NAMALWA (cell line): ENCODE measurements at places on chromosomes 3 and 15.
A peak's percentile ranks its signal among the peaks of the same experiment; 100 is the strongest.

DNA sequence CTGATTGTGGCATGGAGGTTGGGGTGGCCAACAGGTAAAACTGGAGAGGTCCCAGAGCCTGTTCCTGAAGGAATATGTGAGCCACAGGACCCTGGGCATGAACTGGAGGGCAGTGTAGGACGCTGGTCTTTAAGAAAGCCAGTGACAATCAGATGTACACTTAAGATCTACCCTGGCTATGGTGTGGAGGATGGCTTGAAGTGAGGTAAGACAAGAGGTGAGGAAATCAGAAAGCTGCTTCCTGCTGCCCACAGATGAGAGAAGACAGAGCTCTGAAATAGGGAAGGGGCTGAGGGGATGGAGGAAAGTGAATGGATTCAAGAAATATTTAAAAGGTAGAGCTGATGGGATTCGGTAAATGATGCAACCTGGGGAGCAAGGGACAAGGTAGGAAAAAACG, 22.7 kb upstream of the KLHL6 start:
- DNase-seq, result no peak

GRCh38 chr3:172680684-172681083, 30.2 kb downstream of the NCEH1 start:
- DNase-seq, result no peak

DNA sequence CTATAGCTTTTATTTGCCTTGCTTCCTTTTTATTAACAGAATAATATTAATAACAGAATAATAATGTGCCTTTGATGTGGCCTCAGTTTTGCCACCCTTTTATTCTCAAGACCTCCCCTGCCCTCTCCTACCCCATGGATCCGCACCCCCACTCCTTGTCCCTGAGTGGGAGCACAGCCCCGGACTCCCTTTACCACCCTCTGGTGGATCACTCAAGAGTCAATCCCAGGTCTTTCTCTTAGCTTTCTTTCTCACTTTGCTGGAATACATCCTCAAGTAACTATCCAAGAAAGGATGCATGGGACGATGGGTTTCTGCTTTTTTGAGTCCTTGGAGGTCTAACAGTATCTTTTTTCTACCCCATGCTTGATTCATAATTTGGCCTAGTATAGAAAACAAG, 63.4 kb downstream of the KLF13 start:
- no peak for DNase-seq

DNA sequence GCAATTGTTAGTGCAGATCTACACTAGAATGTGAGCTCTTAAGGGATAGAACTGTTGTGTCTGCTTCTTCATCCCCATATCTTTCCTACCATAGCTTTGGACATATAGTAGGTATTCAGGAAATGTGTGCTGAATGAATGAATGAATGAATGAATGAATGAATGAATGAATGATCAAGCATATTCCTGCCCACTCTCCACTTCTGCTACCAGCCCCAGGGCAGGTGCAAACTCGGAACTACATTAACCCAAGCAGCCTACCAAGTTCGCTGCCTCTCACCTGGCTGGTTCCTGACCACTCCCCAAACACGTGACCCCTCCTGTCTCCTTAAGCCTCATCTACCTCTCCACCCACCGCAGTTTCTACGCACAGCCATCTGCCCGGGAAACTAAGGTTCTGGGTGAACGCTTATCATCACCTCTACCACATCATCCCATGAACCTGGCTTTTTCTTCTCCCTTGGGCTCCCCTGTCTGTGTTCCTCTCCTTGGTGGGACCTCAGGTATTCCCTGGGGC, 26.8 kb downstream of the PAQR5 start:
- no peak for DNase-seq

DNA sequence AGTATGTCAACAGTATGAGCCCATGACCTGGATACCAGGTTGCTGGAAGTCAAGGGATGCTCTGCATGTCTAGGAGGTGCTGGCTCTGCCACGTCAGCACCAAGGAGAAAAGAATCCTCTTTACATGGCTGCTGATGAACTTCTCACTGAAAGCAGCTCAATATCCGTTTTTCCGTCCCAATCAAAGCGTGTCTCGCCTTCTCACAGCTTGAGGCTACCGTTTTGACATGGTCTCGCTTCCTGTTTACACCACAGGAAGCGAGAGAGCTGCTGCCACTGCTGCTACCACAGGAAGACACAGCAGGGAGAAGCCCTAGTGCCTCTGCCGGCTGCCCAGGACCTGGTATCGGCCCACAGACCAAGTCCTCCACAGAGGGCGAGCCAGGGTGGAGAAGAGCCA, 27.3 kb downstream of the STARD5 start:
- DNase-seq, result peak; percentile 94
